Erythroblast (primary cell): ENCODE measurements at places on chromosomes 11 and 22.

DNA sequence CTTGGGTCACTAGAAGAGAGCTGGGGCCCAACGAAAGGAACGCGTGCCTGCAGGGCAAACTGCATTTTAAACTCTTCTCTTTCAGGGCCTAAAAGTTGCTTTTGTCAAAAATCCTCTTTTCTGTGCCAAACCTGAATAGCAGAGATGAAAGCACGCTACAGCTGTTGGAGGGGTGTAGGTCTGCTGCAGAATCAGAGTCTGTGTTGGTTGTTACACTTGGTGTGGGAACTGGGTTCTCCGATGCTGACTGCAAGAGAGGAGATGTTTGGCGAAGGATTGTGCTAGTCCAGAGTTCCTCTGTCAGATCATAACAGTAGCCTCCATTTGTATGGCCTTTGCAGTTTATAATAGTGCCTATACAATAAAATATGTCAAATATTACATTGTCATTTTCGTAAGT lies 41.8 kb downstream of the BARX2 start:
- no peak for DNase-seq

DNA sequence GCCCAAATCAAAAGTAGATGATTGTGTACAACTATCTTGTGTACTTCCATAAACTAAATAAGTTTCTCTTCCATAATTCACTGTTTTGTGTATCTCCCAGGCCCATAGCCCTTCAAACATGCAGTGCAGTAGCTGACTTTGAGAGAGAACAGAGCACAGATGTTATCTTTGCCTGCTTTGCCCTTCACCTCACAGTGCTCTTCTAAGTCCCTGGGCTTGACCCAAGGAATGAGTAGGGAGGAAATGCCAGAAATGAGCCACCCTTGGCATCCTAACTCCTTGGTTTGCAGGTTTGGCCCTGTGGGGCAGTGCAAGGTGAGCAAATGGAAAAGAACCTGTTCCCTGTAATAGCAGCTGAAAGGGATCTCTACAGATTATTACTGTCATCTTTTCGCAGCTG lies 79.2 kb downstream of the STIM1 start:
- DNase-seq = no peak

DNA sequence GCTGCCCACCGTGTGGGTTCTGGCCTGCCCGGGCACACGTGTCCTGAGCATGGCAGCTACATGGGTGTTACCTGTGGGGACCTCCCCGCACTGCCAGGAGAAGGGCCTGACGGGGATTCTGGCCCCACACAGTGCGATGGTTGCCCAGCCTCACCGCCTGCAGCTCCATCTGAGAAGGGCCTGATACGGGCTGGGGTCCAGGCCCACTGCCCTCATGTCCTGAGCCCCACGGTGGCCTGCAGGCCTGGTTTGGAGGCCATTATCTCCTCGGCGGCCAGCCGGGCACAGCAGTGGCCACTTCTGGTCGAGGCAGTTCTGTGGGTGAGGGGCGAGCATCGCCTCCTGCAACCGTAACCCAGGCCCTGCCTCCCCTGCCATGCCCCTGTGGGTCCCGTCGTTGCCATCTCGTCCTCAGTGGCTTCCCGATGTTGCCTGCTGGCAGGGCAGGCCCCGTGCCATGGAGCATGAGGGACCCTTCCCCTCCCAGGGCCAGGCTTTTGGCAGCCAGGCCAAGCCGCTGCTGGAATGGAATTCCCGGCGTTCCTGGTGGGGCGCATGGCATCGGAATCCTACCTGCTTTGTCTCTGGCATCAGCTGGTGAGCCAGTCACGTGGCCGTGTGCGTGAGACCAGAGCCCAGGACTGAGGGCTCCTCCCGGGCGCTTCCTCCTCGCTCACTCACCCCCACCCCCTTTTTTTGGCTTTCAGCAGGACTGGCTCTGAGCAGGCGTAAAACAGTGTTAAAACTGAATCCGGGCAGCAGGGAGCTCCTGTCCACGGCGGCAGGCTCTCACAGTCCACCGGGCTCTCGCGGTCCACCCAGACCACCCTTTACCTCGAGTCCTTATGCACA lies 71.9 kb upstream of the PPARA start:
- DNase-seq = no peak

- no peak for DNase-seq
Observed at GRCh38 chr22:20808844-20809243, 34.9 kb downstream of the SERPIND1 start.

- DNase-seq = peak; percentile 55
Observed at GRCh38 chr11:12109591-12110196, 696 bp upstream of the MICAL2 start.

DNA sequence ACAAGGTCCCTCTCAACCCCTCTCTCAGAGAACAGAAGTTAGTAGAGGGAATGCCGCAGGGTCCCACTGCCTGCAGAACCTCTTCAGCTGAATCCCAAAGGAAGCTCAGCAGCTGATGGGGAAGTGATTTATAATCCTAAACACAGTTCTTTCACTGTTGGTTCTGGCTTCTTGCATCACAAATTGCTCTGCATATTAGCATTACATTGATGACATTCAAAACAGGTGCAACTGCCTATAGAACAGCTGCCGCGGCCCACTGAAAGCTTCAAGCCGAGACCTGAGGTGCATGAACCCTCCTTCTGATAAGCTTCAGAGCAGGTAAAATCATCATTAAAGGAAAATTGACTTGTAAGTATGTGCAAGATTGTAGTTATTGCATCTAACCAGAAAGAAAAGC lies 75.2 kb upstream of the KIRREL3 start:
- DNase-seq = no peak

DNA sequence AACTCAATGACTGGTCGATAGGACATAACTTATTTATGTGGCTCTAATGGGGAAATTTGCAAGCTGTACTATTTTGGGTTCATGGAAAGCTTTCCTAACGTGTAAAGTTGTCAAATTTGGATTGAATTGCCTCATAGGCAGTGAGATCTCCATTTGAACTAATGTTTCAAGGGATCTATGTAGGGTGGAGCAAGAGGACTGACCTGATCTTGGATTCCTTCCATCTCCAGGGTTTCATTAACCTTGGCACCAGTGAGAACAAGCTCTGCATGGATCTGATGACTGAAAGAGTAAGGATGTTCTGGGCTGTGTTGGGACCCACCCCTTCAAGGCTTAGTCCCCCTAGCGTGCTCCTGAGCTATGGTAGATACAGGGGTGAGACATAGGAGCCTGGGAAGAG lies 2.1 kb downstream of the ACCSL start:
- DNase-seq = no peak

GRCh38 chr11:128180441-128181087 lies 406.8 kb downstream of the ETS1 start:
- DNase-seq = no peak

GRCh38 chr11:88345408-88345807 lies 7.9 kb upstream of the CTSC start:
- no peak for DNase-seq

DNA sequence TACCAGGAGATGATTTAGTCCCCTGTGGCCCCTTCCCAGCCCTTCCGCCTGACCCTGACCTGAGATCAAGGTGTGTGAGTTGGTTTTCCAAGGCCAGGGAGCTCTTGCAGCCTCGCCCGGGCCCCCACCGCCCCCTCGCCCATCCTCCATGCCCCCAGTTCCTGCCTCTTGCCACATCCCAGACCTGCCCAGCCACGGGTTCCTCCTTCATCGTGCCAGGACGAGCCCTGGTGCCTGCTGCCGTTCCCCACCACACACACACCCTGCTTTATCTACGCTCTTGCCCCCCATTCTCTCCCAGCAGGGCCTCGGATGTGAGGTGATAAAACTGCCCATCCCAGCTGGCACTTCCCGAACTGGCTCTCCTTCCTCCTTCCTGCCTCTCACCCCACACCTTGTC lies 1.4 kb upstream of the LIF start:
- no peak for DNase-seq

GRCh38 chr22:22930571-22931556 lies 43.2 kb downstream of the IGLL5 start:
- no peak for DNase-seq

DNA sequence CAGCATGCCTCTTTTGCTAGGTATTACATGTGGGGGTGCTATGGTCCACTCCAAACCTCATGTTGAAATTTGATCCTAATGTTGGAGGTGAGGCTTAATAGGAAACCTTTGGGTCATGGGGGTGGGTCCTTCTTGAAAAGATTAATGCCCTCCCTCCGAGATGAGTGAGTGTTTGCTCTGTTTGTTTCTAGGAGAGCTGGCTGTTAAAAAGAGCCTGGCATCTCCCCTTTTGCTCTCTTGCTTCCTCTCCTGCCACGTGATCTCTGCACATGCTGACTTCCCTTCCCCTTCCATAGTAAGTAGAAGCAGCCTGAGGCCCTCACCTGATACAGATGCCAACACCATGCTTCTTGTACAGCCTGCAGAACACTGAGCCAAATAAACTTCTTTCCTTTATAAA lies 104.5 kb downstream of the FAT3 start:
- DNase-seq = no peak

- DNase-seq = no peak
Observed at GRCh38 chr11:16763746-16764145, 25.3 kb downstream of the C11orf58 start.

GRCh38 chr11:110087812-110088534 lies 5.2 kb upstream of the ZC3H12C start:
- DNase-seq = no peak

DNA sequence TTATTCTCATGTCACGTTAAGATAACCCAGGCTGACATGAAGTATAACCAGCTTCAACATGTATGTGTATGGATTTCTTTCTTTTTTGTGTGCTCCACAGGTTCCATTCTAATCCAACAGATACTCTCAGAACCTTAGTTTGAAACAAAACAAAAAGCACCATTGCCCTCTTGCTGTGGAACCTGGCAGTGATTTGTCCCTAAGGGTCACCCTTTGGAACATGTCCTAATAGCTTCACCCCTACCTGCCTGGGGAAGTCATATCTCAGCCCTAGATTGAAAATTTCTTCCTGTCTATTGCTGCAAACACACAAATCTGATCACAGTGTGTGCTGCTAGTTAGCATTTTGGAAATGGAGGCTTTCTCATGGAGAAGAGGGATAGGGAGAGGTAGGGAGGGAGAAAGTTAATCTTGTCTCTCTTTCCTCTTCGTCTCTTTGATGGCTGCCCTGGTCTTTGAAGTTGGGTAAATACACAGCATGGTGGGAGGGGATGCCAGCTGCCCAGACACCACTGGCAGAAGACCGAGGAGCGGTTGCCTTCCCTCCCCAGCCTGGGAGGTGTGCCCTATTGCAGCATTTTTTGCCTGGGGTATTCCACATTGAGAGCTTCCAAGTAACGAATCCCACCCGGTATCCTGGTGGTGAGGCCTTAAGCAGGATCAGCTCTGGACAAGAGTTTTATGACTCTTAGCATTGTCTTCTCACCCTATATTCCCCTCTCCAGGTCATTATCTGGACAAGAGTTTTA lies 11.6 kb upstream of the CADM1 start:
- no peak for DNase-seq

DNA sequence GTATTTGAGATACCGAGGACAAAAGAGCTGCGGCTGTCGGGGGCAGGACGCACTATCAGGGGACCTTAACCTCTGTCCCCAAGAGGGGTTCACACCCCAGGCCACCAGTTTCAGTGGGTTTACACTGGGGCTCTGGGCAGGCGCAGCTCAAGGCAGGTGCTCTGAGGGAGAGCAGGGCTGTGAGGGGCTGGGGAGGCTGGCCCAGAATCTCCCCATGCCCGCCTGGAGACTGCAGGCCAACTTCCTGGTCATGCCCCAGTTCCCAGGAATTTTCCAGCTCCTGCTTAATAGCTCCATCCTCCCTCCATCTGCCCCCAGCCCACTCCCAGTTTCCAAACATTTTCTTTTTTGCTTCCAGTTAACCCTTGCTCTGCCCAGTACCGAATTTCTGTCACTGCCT lies 7.6 kb upstream of the PGA3 start:
- DNase-seq = no peak

- DNase-seq = peak; percentile 12
Observed at GRCh38 chr22:36562261-36562835, 33.4 kb upstream of the EIF3D start.

DNA sequence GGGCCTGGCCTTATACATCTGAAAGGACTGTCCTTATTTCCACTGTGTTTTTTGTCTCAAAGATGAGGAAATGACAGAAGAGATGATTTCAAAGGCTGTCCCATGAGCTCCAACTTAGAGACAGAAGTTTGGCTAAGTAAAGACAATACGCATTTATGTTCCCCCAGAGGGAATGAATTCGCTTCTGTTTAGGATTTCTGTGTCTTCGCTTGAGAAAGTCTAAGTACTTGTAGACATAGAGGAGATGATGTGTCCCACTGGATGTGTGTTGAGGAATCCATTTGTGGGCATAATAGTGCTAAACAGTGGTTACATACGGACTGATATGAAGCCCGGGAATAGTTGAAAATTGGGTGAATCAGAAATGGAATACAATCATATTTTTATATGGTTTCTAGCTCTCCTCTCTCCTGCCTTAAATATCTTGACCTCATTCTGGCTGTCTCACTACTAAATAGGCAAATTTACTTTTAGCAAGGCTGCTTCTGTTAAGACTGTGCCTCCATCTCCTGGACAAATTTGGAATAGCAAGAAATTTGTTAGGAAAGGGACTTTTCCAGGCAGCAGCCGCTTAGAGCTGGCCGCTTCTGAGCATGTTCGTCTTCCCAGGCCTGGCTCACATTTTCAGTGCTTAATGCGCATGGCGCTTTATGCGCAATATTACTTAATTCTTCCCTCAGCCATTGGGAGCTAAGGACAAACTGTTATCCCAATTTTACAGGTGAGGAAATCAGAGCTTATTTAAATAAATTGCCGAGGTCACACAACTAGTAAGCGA lies 1.9 kb upstream of the PEX26 start:
- DNase-seq = peak; percentile 76

DNA sequence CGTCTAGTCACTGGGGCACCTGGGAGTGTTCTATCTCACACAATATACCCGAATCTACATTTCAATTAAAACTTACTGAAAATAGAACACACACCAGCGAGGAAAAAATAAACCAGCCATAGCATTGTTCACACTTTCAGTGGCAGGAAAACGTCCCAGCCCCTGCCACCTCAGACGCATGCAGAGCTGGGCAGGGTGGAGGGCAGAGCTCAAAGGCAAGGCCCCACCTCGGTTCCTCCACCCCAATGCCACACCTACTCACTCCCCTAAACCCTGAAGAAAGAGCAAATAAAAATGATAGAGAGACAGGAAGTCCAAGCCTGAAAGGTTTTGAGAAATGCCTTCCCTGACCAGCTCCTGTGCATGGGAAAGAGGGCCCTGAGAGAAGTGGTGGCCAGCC lies 14.8 kb downstream of the B3GNT6 start:
- no peak for DNase-seq

GRCh38 chr11:102955624-102956023 lies at the start of gene MMP13:
Gene MMP13 (minus strand): TSS chr11:102955732. CDS start chr11:102955705, 27 bp downstream.
- DNase-seq = no peak

- DNase-seq = no peak
Observed at GRCh38 chr11:6646918-6647679, 8.5 kb downstream of the DCHS1 start.
